ENCODE measurements at places on chromosomes 2 and 18.

DNA sequence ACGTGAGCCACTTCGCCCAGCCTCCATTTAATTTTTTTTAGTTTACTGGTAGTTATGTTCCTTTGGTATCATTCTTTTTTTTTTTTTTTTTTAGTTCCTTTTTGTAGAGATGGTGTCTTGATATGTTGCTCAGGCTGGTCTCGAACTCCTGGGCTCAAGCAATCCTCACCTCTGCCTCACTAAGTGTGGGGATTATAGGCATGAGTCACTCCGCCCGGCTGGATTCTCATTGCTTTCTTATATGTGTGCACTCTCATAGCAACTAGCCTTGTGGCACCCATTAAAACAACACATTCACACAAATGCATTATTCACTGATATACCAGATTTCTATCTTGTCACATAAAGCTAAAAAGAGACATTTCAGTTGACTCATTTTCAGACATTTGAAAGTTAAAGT, 4.2 kb downstream of the TTC27 start:
- no peak for DNase-seq

- no peak for DNase-seq
Observed at GRCh38 chr18:77522051-77522675, 272.5 kb downstream of the GALR1 start.

DNA sequence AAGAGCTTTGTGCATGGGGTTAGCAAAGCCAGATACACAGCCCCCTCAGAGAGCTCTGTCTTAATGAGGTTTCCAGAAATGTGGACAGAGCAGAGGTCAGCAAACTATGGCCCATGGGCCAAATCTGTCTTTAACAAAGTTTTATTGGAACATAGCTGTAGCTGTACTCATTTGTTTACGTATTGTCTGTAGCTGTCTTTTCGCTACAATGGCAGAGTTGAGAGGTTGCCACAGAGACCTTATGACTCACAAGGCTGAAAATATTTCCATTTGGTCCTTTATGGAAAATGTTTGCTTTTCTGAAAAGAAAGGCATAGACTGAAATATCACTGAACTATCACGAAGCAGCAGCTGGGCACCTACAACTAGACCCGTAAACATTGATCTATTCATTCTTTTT, 841.8 kb downstream of the SLC4A3 start:
- DNase-seq: no peak

GRCh38 chr2:125684256-125684655, 971.7 kb upstream of the GYPC start:
- no peak for DNase-seq

DNA sequence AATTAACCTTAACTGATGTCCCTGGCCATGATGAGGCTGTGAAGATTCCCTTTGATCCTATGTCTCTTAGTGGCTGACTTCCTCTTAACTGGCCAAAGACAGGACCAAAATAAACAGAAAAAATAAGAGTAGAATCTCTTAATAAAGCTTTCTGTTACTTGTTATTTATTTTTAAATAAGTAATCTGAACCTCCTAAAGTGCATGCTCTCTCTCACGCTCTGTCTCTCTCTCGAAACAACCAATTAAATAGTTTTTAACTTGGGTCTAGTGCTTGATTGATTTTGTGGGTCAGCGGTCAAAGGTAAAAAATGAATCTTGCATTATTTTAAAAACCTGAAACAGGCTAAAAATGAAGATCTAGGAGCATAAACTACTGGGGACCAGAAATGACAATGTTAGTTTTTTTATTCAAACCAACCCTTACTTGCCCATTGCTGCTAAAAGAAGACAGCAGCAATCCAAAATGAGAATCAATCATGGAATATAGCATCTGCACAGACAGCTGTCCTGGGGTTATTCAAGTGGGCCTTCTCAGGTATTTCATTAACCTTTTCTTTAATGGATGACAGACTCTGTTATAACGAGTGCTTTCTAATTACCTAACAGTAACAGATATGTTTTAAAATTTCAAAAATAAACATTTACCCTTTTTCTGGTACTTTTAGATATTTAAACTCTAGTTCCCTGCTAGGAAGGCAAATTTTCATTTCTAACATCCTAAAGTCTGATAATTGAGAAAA, 11.2 kb downstream of the GAREM1 start:
- DNase-seq: no peak

GRCh38 chr2:68791914-68792313, 57.3 kb downstream of the ARHGAP25 start:
- DNase-seq: no peak

- DNase-seq: no peak
Observed at GRCh38 chr18:41165625-41166024, 789.4 kb upstream of the PIK3C3 start.

- no peak for DNase-seq
Observed at GRCh38 chr2:234853729-234854128, 98.1 kb upstream of the SH3BP4 start.

DNA sequence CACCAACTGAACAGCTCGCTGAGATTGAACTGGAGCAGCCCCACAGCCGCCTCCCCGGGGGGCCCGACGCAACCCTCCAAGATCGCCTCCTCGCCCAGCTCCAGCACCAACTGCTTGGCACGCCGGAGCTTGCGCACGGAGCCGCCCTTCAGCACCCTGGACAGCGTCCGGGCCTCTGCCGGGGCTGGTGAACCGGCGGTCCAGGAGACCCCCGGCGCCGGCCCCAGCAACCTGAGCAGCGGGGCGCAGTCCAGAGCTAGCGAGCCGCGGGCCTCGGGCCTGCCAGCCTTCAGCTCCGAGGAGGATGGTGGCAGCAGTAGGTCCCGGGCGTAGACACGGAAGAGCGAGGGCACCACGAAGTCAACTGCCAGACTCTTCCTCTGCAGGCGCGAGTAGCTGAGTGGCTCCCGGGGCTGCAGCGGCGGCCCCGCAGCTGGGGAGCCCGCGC, 1.2 kb downstream of the ALK start:
- DNase-seq: peak; percentile 73

- DNase-seq: no peak
Observed at GRCh38 chr2:42117182-42117579, 52.0 kb upstream of the EML4 start.

DNA sequence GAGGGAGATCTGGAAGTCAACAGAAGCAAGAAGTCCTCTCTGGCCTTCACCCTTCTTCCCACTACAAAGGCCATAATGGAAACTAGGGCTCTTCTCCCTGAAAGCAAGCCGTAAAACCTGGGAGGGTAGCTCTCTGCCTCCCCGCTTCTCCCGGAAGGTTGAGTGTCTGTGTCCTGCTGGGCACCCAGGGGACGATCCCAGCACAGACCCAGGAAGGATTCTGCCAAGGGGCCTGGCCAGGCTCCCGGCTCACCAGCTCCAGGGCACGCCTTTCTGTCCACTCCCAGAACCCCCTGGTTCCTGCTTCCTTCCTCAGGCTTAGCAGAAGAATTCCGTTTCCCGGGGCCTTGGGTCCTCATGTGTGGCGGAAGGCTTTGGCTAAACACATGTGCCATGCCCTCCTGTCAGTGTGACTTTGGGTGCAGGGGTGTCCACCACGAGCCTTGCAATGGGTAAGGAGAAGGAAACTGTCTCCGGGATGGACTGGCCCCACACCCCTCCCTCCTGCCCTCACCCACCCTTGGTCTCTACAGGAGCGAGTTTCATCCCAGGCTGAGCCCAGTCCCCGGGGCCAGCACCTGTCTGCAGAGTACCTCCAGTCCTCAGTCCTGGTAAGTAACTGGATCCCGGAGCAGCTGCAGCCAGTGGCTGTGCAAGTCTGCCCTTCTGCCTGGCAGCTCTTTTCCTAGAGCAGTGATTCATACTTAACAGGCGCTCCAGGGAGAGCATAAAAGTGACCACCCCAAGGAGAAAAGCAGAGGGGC, 135.8 kb downstream of the TPO start:
- DNase-seq: no peak

- no peak for DNase-seq
Observed at GRCh38 chr18:40935423-40935822, 1019.6 kb upstream of the PIK3C3 start.

DNA sequence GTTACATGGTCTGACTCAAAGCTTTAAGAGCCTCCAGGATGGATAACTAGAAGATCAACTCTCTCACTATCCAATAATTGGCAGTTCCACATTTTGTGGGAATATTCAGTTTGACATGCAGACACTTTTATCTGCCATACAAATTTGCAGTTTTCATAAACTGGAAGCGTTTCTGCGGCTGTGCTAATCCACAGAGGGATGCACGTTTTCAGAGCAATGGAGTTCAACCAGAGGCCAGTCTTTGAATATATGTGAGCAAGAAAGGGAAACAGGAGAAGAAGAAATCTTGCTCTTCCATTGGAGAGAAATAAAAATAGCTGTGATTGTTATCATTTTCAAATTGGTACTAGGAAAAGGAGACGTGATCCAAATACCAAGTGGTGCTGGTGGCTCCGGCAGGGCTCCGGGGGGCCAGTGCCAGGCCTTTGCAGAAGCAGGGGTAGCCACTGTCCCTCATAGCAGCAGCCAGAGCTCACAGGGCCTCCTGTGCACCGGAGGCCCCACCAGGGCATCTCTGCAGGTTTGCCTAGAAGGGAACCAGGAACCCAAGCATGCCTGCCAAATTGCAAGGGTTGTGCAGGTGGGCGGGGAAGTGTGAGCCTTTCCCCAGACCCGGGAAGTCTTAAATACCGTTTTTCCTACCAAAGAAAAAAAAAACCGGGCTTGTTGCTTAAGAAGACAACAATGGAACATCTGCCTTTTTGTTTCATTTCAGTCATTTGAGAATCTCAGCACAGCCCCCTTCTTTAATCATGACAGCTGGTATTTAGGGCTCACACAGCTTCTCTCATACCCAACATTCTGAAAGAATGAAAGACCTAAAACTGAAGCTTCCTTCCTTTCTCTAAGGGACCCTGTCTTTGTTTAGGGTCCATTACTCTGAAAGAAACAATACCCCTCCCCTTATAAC, 791.1 kb upstream of the SOX11 start:
- no peak for DNase-seq

GRCh38 chr2:113126845-113127645, at the start of gene IL1RN:
Gene IL1RN, plus strand, starts transcription at chr2:113127598. Its CDS starts 27 bp downstream, at chr2:113127625.
- DNase-seq: no peak

GRCh38 chr18:70288851-70289328, at the start of gene SOCS6:
Gene SOCS6, plus strand, starts transcription at chr18:70289045. Its CDS starts 35,624 bp downstream, at chr18:70324669.
- peak; percentile 66 for DNase-seq

GRCh38 chr18:66325251-66325650, 278.6 kb downstream of the CDH19 start:
- DNase-seq: no peak

DNA sequence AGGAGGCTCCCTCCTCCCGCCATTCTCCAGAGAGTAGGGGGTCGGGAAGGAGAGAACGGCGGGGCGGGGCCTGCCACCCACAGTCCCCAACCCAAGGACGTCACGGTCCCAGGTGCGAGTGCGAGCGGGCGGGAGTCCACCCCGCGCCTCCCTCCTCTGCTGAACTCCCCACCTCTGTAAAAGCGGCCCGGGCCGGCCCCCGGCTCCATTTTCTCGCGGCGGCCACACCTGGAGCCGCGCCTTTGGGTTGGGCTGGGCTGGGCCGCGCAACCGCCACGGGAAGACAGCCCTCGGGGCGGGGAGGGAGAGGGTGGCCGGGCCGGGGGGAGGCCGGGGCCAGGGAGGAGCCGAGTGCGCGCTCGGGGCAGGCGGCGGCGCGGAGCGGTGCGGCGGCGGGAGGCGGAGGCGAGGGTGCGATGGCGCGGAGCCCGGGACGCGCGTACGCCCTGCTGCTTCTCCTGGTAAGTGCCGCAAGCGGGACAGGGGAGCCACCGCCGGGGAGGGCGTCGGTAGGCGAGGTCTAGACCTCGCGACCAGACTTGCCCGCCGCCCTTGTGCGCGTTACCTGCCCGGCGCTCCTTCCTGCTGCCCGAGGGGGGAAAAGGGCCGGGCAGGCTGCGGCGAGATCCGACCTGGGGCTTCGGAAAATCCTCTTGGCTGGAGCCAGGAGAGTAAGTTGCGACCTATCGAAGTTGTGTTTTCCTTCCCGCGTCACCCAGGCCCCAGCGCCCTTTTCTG, at the start of gene DSG2:
TSS of gene DSG2 (plus strand) at position 342 of the 738 bp plus-strand sequence. CDS start at position 417, 75 bp downstream.
- DNase-seq: no peak

- no peak for DNase-seq
Observed at GRCh38 chr2:30400151-30400954, 46.7 kb upstream of the LCLAT1 start.

DNA sequence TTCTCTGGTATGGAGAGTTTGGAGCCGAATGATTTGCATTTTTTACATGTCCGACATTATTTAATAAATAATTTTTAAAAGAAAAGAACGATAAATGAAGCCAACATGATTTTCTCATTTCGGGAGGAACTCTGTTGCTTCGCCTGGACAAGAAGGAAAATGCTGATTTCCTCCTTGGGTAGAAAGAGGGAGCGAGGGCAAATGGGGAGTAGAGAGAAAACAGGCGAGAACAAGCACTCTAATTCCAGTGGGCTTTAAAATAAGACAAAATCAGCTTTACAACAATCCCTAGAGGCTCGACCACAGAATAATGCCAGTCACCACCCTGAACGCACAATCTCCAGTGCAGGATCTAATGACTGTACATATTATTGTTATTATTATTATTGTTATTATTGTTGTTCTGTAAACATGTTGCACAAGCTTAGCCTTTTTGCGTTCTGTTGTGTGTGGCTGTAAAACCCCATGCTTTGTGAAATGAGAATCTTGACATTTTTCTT, 3.7 kb downstream of the DLX1 start:
- no peak for DNase-seq

- DNase-seq: no peak
Observed at GRCh38 chr18:2935438-2936192, 77.3 kb downstream of the LPIN2 start.

DNA sequence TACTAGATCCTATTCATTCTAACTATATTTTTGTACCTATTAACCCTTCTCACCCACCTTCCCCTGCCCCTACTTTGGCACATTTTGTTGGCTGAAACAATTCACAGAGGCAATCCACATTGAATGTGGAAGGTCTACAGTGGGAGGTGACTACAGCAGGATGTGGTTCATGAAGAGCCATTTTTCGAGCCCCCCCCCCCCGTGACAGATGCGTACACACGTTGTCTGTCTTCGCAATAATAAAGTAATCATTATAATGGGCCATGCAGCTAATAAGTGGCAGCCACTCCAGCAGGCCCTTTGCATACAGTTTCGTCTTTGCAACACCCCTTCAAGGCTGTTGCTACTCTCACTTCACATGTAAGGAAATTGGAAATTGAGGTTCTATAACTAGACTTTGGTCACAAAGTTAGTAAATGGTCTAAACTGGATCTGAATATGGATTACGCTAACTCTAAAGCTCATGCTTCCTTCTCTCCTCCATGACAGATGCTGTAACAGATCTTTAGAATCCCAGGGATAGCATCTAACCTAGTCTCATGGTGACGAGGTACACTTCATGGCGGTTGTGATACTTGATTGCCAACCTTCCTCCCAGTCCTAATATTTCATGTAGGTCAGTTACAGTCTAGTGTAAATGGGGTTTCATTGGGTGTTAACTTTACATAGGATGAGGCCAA, 176.8 kb downstream of the MYCN start:
- no peak for DNase-seq

- no peak for DNase-seq
Observed at GRCh38 chr2:191638079-191638801, 39.7 kb upstream of the NABP1 start.

All from activated effector memory CD4-positive, alpha-beta T cell treated with anti-CD3 and anti-CD28 coated beads, Interleukin-2, amount 50 U/mL, for 16 hours (primary cell).